HTR-8/SVneo (cell line): ENCODE measurements at places on chromosomes 4 and X.
A peak's percentile ranks its signal among the peaks of the same experiment; 100 is the strongest.

DNA sequence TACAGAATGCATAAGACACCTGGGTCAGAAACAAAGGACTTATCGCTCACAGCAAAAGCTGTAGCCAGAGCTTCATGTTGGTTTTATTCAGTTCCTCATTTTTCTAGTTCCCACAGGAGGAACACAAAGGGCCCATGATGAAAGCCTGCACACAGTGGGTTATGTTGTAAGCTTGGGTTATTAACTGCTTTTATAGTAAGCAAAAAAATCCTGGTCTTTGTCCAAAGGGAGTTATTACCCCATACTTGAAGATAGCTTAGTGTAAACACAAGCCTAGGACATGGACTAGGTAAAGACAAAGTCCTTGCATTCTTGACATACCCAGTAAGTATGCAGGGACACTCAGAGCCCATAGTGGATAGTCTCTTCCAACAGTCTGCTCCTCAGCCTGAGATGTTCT is 11.7 kb downstream of the BBS12 start:
- DNase-seq, result no peak

- DNase-seq, result no peak
Measured at GRCh38 chrX:136750364-136750763, 30.4 kb downstream of the ARHGEF6 start.

DNA sequence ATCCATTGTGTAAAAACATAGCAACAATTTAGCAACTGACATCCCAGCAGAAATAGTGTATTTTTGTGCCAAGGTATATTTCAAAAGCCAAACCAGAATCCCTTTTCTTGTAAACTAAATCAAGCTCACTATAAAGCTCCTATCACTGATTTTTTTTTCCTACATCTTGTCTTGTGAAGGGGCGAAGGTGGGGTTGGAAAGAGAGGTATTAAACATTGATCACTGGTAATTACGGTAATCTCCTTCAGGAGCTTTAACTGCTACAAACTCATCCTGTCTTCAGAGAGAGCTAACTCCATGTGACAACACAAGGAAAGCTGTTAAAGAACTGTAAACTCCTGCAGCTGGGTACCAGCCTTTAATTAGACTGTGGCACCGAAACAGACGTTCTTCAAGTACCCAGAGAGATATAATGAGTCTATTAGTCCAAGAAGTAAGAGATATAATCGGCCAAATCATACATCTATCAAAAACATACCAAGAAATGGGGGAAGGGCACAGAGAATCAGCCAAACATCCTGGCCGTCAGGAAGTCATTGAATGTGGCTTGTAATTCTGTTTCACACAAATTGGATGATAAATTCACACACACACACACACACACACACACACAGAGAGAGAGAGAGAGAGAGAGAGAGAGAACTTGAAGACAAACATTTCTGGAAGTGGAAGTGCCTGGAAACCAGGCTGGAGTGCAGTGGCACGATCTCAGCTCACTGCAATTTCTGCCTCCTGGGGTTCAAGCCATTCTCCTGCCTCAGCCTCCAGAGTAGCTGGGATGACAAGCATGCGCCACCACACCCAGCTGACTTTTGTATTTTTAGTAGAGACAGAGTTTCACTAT is 111.9 kb upstream of the PPARGC1A start:
- DNase-seq, result no peak

GRCh38 chr4:78610546-78611214 is 59.1 kb downstream of the ANXA3 start:
- DNase-seq, result peak; percentile 42

DNA sequence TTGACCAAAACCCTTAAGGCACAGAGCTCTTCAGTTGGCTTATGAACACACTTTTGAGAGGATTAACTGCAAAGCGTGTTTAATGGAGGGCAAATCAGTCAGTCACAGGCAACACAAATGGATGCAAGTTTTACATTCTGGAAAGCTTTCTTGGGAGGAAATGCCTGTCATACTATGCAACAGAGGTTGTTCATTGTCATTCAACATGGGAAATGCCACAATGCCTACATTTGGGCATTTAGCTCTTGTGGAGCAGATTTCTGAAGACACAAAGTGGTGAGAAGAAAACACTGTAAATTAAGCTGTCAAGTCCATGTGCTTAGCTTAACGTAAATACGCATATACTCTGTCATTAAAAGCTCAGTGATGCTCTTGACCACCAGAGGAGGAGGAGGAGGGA is 41.1 kb downstream of the CBLL2 start:
- DNase-seq, result no peak

GRCh38 chr4:107658400-107659336 is 61.4 kb downstream of the PAPSS1 start:
- no peak for DNase-seq

DNA sequence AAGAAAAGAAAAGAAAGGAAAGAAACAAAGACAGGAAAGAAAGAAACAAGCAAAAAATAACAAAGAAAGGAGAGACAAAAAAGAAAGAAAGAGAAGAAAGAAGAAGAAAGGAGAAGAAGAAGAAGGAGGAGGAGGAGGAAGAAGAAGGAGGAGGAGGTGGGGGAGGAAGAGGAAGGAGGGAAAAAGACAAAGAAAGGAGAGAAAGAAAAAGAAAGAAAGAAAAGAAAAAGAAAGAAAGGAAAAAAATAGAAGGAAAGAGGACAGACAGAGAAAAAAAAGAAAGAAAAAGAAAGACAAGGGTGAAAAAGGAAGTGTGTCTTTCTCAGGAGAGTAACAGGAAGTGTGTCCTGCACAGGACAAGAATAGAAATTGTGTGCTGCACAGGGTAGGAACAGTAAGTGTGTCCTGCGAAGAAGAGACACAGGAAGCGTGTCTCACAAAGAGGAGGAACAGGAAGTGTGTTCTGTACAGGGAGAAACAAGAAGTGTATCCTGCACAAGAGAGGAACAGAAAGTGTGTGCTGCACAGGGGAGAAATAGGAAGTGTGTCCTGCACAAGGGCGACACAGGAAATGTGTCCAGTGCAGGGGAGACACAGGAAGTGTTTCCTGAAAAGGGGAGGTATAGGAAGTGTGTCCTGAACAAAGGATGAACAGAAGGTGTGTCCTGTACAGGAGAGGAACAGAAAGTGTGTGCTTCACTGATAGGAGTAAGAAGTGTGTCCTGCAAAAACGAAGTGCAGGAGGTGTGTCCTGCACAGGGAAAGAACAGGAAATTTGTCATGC is 101.2 kb downstream of the ARSF start:
- DNase-seq, result no peak

GRCh38 chr4:25347971-25348370 is 29.1 kb upstream of the ANAPC4 start:
- no peak for DNase-seq

DNA sequence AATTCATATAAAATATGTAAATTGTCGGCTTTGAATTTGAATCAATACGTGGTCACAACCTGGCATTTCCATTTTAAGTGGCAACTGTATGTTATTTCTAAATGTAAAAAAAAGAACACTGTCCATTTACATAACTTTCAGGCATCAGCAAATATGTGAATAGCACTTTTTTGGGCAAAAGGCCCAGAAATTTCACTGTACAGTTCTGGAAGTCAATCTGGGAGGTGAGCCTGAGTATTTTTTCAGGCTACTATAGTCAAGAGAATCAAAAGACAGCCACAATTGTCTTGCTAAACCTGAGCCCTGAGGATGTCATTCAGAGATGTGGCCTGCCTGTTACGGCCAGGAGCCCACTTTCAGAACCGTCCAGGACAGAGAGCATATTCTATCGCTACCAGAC is 543.9 kb upstream of the MAGEB2 start:
- no peak for DNase-seq

DNA sequence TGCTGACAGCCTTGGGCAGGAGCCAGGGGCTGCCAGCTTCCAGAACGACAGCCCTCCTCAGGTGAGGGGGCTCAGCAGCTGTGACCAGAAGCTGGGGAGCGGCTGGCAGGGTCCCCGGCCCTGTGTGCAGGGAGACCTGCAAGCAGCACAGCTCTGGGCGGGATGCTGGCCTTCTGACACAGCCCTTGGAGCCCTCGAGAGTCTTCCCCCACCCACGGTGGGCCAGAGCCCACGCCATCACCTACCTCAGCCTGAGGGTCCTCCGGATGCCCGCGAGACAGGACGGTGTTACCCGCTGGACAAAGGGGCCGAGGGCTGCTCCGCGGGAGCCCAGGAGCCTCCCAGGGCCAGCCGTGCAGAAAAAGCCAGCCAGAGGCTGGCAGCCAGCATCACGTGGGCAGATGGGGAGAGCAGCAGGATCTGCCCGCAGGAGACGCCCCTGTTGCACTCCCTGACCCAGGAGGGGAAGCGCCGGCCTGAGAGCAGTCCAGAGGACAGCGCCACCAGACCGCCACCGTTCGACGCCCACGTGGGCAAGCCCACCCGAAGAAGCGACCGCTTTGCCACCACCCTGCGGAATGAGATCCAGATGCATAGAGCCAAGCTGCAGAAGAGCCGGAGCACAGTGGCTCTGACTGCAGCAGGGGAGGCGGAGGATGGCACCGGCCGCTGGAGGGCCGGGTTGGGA is 71.8 kb upstream of the CLDN34 start:
- DNase-seq, result no peak

DNA sequence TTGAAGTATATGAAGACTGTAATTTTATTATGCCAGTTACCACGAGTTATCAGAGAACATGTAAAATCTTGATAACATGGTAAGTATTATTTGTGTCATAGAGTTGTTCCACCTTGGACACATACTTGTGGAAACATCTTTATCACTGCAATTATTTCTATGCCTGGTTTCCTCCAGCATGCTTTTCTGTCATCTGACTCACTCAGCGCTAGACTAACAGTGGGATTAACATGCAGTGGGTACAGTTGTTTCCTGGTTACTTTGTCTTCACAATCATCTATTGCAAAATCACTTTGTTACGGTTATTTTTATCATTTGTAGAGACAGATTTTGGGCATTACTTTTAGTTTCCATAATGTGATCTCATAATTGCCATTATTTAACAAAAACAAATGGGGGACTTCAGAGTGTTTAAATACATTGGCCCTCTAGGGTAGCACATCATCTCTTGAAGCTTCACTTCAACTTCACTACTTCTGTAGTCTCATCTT is at the start of gene STATH:
Gene STATH, plus strand, starts transcription at position 441 of the 491 bp plus-strand sequence. CDS start 2,472 bp downstream, outside the sequence.
- no peak for DNase-seq

DNA sequence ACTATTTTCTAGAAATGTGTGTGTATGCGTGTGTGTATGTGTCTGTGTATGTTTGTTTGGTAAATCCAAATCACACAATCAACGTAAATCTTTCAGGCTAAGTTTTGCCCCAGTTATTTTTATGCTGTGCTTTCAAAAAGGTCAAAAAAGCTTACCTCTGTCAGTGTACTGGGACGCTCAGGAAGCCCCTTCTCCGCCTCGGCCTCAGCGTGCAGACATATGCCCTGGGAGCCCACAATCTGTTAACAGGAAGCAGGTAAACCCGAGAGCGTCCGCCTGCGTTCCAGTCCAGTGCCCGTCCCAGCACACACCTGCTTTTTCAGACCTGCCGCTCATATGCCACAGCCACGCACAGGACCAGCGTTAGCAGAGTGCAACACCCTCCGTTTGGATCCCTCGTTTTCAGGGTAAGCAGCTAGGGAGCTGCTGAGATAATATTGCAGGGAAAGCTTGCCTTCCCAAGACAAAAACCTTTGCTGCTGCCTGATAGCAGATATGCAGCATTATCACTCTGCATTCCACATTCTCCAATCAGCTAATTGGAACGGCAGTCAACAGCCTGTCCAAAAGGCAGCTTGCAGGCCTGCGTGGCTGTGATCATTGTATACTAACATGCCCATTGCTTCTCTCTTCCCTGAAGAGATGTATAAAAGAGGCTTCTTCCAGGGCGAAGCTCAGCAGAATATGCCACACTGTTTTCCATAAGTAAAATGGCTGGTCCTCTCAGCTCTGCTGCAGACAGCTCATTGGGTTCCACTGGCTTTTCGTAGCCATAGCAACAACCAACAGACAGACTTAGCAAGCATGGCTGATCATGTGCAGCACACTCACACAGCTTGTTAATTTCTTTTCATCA is at the start of gene SORBS2:
Gene SORBS2, minus strand, starts transcription at position 686 of the 856 bp plus-strand sequence. CDS start 121,623 bp downstream, outside the sequence.
- DNase-seq, result no peak

DNA sequence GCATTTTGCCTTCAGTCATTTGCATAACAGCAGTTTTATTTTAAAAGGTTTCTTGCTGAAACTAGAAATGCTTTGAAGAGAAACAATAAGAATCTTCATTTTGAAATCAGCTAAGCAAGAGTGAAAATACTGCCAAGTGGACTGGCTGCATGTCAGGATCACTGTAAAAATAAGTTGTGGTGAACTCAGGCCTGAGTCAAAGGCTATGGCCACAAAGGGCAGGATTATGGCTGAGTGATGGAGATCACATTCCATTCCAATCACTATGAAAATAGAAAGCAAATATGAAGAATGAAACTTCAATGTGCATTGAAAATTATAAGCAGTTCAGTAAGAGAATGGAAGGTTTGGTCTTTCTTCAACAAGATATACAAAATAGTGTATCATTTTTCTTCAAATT is 224.5 kb downstream of the PCDH18 start:
- DNase-seq, result peak; percentile 14

DNA sequence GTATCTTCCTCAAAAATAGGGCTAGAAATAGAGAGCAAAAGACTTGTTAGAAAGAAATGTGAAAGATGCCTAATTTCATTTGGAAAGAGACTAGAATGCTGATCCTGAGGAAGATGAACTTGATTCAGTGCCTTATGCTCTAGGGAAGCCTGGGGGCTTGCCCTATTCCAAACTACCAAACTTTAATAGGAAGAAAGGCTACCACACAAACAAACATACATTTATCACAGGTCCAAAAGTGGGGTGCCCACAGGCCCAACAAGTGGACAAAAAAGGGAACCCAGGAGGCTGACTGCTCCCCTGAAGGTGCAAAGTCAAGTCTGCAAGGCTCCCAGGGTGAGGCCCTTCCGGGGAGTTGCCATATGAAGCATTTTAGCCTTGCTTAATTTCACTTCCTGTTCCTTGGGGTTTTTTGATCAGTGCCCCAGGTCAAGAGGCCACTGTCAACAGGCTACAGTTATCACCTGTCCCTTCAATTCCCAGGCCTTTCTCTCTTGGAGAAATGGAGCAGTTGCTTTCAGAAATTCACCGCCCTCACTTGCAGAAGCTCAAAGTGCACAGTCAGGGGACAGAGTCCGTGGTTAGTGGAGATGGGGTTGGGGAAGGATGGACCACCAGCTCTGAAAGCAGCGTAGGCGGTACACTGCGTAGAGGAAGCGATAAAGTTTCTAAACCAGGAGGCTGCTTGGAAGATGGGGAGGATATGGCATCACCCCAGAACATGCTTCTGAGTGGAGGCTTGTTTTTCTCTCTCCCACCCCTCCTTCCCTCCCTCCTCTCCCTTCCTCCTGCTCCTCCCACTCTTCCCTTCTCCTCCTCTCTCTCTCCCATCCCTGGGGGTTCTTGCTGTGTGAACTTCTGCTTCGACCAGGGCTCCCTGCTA is 36.4 kb downstream of the TMEM154 start:
- no peak for DNase-seq

GRCh38 chr4:56374956-56375355 is 12.3 kb downstream of the AASDH start:
- no peak for DNase-seq

- DNase-seq, result no peak
Measured at GRCh38 chrX:40476958-40477357, 103.8 kb upstream of the ATP6AP2 start.
